ENCODE measurements at places on chromosomes 12 and 14. TPM values are rescaled to one million over a fixed set of nuclear protein-coding genes. Genes with fewer than 3 reads are reported as not detected.

- DNase-seq: no peak
Observed at GRCh38 chr14:33916663-33917565, 34.0 kb downstream of the EGLN3 start.

DNA sequence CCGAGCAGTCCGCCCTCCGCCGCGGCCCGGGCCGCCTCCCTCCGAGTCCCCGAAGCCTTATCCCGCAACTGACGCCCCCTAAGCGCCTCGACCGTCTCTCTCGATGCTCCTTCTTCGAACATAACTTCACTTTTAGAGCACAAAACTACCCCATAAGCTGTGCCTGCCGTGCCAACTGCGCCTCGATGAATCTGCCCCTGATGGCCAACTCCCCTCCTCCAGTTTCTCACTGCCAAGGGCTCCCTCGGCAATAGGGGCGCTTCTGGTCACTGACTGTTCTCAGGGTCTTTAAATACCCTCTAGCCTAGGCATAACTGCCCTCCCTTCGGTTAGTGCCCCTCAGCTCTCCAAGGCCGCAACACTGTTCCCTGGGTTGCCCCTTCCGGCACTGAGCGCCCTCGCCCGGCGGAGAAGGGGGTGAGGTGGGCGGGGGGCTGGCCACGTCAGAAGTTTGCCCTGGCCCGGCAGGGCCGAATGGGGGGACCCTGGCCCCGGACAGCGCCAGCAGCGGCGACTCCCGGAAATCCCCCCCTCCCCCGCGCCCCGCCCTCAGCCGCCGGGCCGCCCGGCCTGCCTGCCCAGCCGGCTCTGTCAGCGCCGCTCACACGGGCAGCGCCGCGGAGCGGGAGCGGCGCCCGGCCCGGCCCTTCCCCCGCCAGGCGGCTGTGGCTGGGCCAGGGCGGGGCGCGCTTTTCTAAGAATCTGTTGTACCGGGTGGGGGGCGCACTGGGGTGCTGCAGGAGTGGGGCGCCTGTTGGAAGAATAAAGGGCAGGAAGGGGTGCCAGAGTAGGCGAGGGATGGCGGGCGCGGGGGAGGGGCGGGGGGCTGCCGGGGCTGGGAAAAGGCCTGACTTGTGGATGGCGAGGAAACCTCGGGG is 10.6 kb downstream of the RARG start:
- peak; percentile 53 for DNase-seq

DNA sequence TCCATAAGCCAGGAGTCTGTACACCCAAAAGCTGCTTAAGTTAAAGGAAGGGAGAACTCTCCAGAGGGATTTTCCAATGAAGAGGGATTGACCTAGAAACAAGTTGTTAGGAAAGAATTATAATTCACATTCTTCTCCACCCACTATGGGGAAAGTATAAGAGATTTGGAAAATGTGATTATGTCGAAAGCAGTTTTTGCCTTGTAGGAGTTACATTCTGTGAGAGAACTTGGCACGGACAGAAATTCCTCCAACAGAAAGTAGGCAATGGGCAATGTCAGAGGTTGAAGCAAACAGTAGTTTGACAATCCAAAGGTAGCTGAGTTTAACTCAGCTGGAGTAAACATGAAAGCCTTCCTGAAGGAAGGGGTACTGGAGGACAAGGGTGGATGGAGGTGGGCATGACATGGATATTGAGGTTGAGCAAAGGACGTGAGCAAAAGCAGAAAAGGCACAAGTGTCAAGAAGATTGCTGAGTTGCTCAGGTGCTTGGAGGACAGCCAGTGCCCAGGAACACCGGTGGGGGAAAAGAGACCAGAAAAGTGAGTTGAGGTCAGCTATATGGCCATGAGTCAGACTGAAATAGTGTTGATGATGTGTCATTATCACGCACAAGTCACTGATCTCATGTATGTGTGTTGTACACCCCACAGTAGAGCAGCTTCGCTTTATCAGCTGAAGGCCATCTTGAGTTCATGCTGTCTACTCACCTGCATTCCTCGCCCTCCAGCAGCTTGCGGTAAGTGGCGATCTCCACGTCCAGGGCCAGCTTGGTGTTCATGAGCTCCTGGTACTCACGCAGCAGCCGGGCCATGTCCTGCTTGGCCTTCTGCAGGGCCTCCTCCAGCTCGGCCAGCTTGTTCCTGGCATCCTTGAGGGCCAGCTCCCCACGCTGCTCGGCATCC is 4.0 kb downstream of the KRT5 start:
- DNase-seq: no peak

The ALG10B gene
- polyA plus RNA-seq: 1.6 TPM

The TAS2R50 gene
- polyA plus RNA-seq: not detected

The SLCO1C1 gene
- not detected for polyA plus RNA-seq

The ETFBKMT gene
- 1.4 TPM for polyA plus RNA-seq

Data from naive B cell (primary cell).